Activated naive CD4-positive, alpha-beta T cell (primary cell): ENCODE measurements at places on chromosomes 1 and 21.

DNA sequence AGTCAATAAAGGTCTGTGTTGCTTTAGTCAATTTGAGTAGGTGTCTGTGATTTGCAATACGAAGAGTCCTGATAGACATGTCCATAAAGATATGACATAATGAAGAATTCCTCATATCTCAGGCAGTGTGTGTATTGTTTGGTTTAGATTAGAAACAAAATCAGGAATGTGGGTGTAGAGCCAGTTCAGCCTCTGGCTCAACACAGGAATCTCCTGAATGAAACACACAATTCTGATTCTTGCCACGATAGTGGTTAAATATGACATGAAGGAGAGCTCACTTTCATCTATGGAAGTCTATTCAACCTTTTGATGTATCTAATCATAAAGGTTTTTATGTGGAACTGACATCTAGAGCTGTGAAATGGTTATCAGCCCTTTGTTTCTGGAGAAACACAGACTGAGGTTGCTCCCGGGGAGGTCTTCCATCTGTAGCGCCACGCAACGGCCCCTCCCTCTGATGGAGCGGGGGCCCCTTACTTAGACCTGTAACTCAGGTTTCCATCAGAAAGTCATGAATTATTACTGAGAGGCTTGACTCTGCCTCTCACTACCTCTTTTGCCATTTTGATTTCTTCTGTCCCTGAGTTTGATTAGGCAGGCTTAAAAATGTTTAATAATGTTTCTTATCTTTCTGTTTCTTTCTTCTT lies 19.5 kb downstream of the TSPAN2 start:
- DNase-seq = no peak

DNA sequence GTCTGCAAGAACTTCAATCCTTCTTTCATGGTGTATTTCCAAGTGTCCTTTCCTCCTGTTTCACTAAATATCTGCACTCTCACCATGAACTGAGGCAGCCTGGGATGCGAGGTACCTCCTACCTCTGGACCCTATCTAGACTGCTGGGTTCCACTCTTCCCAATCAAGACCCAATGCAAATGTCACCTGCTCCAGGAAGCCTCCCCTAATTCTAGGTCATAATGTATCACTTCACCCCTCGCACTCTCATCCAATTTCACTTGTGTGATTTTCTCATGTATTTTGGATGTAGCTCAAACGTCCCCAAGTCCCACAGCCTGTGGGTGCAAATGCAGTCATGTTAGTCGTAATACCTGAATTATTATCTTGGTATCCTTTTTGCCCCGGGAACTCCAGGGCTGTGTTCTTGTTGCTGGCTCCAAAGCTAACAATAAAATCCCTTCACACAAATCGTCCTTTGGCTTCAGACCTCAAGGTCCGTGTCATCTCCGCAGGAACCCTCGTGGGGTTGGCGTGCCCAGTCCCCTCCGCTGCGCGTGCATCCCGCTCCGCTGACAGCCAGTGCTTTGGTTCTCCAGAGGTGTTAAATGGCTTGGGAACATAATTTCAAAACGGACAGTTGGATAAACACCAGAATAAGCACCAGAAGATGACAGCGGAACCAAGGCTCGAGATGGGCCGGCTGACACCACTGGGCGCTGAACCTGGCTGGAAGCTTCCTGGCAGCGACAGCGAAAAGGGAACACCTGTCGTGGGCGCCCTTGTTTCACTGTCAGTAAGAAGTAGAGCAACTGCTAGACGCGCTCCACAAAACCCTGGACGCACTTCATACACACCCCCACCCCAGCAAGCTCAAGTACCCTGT lies 1.0 kb upstream of the BACH1 start:
- no peak for DNase-seq

DNA sequence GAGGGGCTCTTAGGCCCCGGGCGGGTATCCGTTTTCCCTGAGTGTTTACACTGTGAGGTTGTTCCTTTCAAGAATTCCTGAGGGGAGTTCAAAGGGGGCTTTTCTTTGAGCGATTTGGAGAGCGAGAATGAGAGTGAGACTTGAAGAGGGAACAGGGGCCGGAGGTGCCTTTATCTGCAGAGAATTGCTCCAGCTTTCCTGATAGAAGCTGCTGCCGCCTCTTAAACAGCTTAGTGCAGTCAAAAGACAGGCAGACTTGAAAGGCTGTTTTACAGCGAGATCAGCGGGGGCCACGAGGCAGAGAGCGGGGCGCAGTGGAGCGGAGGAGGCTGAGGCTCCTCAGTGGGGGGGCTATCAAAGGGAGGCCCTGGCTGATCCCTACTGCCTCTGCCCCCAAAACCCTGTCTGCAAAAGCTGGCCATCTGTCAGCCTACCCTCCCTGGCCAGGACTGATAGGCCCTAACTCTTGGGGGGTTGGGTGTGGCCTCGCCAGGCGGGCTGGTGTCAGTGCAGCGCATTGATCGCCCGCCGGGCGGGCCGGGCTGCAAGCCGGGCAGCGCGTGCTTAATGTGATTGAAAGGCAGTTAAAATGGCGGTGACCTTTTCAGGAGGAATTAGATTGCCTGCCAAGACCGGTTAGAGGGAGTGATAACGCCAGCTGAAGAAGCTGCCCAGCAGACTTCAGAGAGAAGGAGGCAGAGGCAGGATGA lies 36.4 kb downstream of the TMEM53 start:
- no peak for DNase-seq

GRCh38 chr1:107896936-107897335 lies 68.0 kb downstream of the VAV3 start:
- DNase-seq = no peak

DNA sequence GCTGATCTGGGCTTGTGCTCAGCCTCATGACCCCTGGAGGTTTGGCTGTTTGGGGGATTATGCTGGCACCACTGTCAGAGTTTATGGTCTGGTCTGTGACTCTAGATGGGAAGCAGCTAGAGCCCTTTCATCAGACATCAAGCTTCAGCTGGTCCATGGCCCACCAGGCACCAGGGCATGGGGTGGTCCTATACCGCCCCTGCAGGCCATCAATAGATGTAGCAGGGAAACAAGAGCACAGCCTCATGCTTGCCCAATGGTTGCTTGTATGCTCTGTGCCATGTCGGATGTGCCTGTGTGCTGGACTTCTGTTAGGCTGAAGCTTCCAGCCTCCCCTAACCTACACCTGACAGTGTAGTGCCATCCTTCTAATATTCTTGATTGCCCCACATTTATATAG lies 71.1 kb upstream of the CD34 start:
- no peak for DNase-seq

- DNase-seq = no peak
These were observed 8.6 kb downstream of the CLDN14 start for GRCh38 chr21:36471254-36471723.

GRCh38 chr1:197042676-197043341 lies 24.3 kb downstream of the F13B start:
- DNase-seq = no peak

DNA sequence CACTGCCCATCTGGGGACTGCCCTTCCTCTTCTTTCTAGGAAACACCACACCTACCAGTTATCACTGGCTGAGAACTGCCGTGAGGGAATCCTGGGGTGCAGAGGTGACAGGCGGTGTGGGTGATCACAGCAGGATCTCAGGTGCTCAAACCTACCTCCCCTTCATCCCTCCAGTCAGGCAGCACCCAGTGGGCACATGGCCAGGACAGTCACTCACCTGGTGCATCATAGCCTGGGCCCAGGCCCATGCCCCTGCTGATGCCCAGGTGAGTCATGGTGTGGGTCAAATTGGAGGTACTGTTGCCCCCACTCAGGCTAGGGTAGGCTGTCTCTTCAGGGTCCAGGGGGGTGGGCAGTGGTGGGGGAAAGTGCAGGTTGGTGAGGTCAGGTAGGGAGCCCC lies 5.3 kb upstream of the DENND4B start:
- no peak for DNase-seq

- DNase-seq = no peak
These were observed 1660.8 kb downstream of the PLA2G4A start for GRCh38 chr1:188489336-188490112.

DNA sequence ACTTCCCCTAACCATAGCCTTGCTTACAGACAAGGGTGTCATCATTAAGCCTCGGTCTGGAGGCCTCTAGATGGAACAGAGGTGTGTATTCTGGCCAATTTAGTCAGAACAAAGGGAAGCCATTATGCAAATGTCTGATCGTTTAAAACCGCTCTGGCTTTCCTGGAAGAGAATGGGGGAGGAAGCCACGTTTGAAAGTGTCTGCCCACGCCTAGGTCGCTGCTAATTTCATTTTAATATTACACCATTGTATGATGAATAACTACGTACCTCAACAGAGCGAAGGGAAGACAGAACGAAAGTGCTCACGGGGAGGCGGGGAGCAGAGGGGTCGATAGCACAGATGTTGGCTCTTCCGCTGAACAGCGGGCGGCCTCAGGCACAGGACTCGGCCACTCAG lies 41.1 kb upstream of the CSF3R start:
- no peak for DNase-seq

GRCh38 chr1:12596007-12596821 lies 21.8 kb downstream of the DHRS3 start:
- no peak for DNase-seq

GRCh38 chr1:240278082-240278481 lies 186.4 kb downstream of the FMN2 start:
- DNase-seq = no peak

GRCh38 chr1:12178511-12178910 lies 11.7 kb downstream of the TNFRSF1B start:
- DNase-seq = no peak

- DNase-seq = no peak
These were observed 1.8 kb downstream of the NCMAP start for GRCh38 chr1:24557711-24558131.

- DNase-seq = no peak
These were observed 5.2 kb upstream of the PRMT6 start for GRCh38 chr1:107051266-107051665.

DNA sequence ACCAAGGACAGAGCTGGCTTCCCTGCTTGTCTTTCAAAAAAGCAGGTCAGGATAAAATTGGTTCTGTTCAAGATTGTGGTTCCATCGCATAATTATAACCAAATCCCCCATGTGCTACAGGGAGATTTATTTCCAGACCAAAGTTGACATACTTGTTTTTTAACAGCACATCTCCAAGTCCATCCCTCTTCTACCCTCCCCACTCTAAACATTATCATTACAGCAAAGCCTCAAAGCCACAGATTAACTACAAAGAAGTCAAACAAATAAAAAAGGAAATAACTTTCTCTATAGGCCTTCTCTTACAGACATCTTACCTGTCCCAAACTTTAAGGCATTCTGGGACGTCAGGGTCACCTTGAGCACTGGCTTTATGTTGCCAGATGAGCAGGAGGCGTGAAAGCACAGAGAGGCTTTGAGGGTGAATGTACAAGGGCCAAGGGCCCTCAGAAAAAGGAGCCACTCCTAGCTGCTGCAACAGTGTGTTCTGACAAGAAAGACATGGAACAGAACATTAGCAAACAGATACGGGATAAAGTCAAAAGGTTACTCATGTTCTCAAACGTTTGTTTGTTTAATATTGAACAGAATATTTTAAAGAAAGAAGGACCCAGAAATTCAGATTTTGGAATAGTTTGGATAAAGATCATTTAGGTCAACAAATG lies 31.2 kb downstream of the UBR4 start:
- DNase-seq = no peak

DNA sequence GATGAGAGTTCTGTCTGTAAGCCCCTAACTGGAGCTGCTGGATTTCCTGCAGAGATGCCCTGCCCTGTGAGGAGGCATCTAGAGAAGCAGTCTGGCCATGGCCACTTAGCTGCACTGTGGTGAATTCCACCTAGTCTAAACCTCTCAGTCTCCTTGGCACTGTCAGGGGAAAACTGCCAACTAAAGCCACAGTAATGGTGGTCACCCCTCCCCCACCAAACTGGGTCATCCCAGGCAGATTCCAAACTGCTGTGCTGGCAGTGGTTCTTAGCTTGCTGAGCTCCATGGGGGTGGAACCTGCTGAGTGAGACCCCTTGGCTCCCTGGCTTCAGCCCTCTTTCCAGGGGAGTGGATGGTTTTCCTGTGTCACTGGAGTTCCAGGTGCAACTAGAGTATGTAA lies 740.6 kb downstream of the RWDD3 start:
- no peak for DNase-seq

DNA sequence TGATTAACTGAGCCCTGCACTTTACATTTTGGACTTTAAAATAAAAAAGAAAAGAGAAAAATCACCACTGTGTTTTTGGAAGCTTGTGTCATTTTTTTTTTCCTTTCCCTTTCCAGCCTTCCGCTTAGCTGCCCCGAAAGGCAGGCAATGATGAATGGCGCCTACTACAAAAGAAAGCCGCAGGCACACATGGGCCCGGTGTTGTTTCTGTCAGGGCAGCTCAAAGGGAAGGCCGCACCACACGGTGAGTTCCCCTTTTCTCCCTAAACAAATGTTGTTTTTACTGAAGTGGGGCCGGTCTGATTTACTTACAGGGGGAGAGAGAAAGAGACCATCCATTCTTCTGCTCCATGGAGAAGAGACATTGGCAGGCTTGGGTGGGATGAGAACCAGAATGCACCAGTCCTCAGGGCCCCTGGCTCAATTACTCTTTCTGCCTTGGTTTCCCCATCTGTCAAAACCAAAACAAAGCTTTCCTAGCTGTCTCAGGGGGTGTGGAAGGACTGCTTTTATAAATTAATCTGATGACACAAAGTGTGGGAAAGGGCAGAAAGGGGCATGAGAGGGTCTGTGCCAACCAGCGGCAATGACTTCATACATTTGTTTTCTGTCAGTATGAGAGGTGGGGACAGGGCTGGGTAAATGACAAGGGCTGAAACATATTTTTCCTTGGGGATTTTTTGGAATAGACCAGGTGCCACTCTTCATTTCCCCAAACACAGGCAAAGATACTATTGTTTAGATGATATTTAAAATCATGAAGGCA lies 91.4 kb upstream of the PLXNA2 start:
- no peak for DNase-seq

- DNase-seq = no peak
These were observed 32.7 kb downstream of the ADSS2 start for GRCh38 chr1:244419024-244419423.

- DNase-seq = no peak
These were observed 217.6 kb downstream of the LYPLAL1 start for GRCh38 chr1:219391297-219391696.

- DNase-seq = no peak
These were observed 1165.1 kb upstream of the NCAM2 start for GRCh38 chr21:19833082-19833481.

- DNase-seq = no peak
These were observed 130.4 kb upstream of the ADGRL2 start for GRCh38 chr1:81670286-81670685.

DNA sequence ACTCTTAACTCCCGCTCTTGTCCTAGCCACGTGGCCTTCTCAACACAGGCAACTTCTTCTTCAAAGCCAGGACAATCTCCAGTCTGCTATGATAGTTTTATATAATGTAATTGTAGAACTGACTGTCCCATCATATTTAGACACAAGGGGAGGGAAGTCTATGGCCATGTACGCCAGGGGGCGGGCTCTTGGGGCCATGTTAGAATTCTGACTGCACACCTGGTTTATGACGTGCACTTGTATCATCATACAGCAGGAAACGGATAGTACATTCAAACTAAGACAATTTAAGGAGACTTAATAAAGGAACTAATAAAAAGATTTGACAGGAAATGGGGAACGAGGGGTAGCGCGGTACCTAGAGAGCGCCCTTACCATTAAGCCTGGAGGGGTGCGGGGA lies 21.5 kb downstream of the DMRTB1 start:
- no peak for DNase-seq
